Stimulated activated CD8-positive, alpha-beta memory T cell treated with anti-CD3 and anti-CD28 coated beads, Interleukin-7, amount 100 ng/mL, for 24 hours (primary cell): ENCODE measurements at places on chromosomes 4 and X.

GRCh38 chr4:2174061-2174460 is 67.9 kb downstream of the HAUS3 start:
- DNase-seq, result no peak

GRCh38 chr4:152247271-152247975 is 288.5 kb downstream of the FBXW7 start:
- no peak for DNase-seq

DNA sequence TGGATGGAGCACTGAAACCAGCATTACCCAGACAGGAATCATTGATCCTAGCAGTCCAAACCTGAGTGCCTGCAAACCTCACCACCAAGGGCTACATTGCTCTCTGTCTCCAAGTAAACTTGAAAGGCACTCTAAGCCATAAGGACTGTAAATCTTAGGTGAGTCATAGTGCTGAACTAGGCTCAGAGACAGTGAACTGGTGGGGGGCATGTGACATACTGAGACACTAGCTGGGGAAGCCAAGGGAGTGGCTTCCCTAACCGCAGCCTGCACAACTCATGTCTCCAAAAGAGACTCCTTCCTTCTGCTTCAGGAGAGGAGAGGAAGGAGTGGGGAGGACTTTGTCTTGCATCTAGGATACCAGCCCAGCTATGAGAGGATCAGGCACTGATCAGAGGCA is 235.5 kb upstream of the ACTRT1 start:
- no peak for DNase-seq

- DNase-seq, result no peak
These were observed 1.3 kb downstream of the LDB2 start for GRCh38 chr4:16896881-16897750.

- no peak for DNase-seq
These were observed 98.1 kb downstream of the HNRNPD start for GRCh38 chr4:82275431-82276331.

DNA sequence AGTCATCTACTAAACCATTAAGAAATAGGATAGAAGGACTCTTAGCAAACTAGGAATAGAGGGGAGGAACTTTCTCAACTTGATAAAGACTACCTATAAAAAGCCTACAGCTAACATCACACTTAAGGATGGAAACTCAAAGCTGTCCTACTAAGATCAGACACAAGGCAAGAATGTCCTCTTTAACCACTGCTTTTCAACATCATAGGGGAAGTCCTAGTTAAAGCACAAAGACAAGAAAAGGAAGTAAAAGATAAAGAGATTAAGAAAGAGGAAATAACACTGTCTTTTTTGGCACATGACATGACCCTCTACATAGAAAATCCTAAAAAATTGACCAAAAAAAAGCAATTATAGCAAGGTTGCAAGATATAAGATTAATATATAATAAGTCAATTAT is 136.6 kb downstream of the FBXW7 start:
- no peak for DNase-seq
